ENCODE measurements at places on chromosomes 1 and 21.

- no peak for DNase-seq
Measured at GRCh38 chr1:218488986-218489385, 143.8 kb downstream of the TGFB2 start.

- no peak for DNase-seq
Measured at GRCh38 chr1:48644905-48645605, 131.6 kb downstream of the BEND5 start.

DNA sequence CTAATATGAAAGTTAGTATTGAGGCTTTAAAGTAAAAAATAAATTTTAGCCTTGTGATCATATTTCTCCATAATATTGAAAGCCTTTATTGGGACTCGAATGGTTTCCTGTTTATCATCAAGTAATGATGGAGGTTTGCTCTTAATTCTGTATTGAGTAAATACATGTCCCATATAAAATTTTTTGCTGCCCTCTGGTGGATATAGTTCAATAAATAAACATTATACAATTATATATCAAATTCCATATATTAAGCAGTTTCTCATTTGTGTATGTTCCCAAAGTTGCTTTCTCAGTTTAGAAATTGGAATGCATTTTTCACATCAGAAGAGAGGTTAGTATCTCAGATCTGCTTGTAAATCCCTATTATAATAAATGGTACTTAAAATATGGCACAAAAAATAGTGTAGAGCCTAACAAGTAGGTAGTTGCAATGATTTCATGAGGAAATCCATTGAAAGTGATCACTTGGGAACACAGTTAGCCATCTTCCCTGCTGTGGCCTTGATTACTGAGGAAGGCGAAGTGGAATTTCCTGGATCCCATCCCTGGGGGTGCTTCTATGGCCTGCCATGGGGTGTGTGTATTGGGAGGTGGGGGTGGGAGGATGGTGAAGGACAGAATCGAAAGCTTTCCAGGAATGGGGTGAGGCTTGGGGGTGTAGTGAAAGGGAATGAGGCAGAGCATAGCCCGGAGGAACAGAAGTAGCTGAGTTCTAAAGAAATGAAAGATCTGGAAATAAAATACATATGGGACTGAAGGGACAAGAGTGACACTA, 84.1 kb upstream of the C21orf91 start:
- no peak for DNase-seq

DNA sequence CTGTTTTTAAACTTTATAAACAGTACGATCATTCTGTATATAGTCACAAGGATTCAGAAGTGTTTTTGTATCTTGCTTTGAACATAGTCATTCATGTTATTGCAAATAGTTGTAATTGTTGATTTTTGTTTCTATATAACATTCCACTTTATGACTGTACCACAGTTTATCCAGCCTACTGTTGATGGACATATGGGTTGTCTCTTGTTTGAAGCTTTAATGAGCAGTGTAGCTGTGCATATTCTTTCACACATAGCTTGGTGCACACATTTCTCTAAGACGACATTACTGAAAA, 6.1 kb downstream of the CD101 start:
- DNase-seq = no peak

- no peak for DNase-seq
Measured at GRCh38 chr1:244757091-244757939, 78.1 kb upstream of the COX20 start.

- DNase-seq = no peak
Measured at GRCh38 chr1:231751415-231751814, 124.8 kb downstream of the DISC1 start.
